ENCODE measurements at places on chromosomes 16 and 17. TPM values are rescaled to one million over a fixed set of nuclear protein-coding genes. Genes with fewer than 3 reads are reported as not detected.

CDH16 gene
- not detected for total RNA-seq

DHRS7C gene
- not detected for total RNA-seq

KCTD11 gene
- total RNA-seq = 5.8 TPM

ZSCAN10 gene
- total RNA-seq = 0.15 TPM

NOD2 gene
- 20.8 TPM for total RNA-seq

CHST4 gene
- not detected for total RNA-seq

TMC5 gene
- total RNA-seq = 0.53 TPM

ZC3H7A gene
- total RNA-seq = 70.9 TPM

GJD3 gene
- not detected for total RNA-seq

SMIM36 gene
- total RNA-seq = not detected

ACSM2B gene
- total RNA-seq = not detected

TELO2 gene
- total RNA-seq = 51.9 TPM

MYH2 gene
- total RNA-seq = not detected

USP36 gene
- 96.8 TPM for total RNA-seq

SCNN1B gene
- total RNA-seq = not detected

KRT39 gene
- total RNA-seq = not detected

ALDOC gene
- total RNA-seq = 147 TPM

SLX4 gene
- total RNA-seq = 14.9 TPM

KRTAP9-4 gene
- not detected for total RNA-seq

TAC4 gene
- not detected for total RNA-seq

TBC1D3C gene
- total RNA-seq = not detected

GSDMA gene
- 0.78 TPM for total RNA-seq

USP43 gene
- 0.30 TPM for total RNA-seq

IL4R gene
- total RNA-seq = 268 TPM

RAB37 gene
- 58.5 TPM for total RNA-seq

GJC1 gene
- 0.78 TPM for total RNA-seq

RUNDC1 gene
- 17.1 TPM for total RNA-seq

RAB11FIP4 gene
- total RNA-seq = 38.6 TPM

CKLF gene
- total RNA-seq = 188 TPM

SDK2 gene
- total RNA-seq = 2.4 TPM

TBC1D3K gene
- not detected for total RNA-seq

INCA1 gene
- total RNA-seq = not detected

AATF gene
- 78.8 TPM for total RNA-seq

TMED6 gene
- 1.8 TPM for total RNA-seq

CCL1 gene
- total RNA-seq = 6.8 TPM

ITGB3 gene
- 1.9 TPM for total RNA-seq

TMEM88 gene
- total RNA-seq = 1.5 TPM

MLX gene
- total RNA-seq = 52.2 TPM

FOXN1 gene
- total RNA-seq = not detected

HBQ1 gene
- not detected for total RNA-seq

TNFRSF17 gene
- not detected for total RNA-seq

METTL9 gene
- 86.1 TPM for total RNA-seq

NOG gene
- 0.23 TPM for total RNA-seq

HBM gene
- total RNA-seq = not detected

KRT32 gene
- total RNA-seq = not detected

OR4D1 gene
- 0.88 TPM for total RNA-seq

CLEC19A gene
- total RNA-seq = not detected

PYDC1 gene
- total RNA-seq = not detected

KRT40 gene
- total RNA-seq = not detected

CACNG5 gene
- not detected for total RNA-seq

SHBG gene
- total RNA-seq = not detected

NARF gene
- 150 TPM for total RNA-seq

SLC35G6 gene
- total RNA-seq = not detected

CISD3 gene
- total RNA-seq = 42.8 TPM

TERF2IP gene
- 96.2 TPM for total RNA-seq

SLC52A1 gene
- total RNA-seq = 0.68 TPM

HOXB8 gene
- not detected for total RNA-seq
